ENCODE measurements at places on chromosomes 5 and 9. TPM values are rescaled to one million over a fixed set of nuclear protein-coding genes. Genes with fewer than 3 reads are reported as not detected.

DNA sequence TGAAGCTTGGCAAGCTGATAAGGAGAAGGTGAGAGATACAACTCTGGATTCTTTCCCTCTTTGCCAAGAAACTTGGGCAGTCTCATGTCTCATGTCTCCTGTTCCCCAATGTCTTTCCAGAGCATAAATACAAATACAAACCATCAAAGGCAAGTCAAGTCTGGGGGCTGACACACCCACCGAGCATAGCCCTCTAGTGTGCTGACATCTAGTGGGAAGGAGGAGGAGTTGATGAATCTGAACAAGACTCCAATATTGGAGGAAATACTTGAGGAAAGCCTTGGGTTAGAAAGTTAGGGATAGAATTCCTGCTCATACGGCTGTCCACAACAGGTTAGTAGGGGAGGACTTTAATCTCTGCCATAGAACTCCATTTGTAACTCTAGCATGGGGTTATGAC lies 8.6 kb downstream of the MLANA start:
- DNase-seq, result no peak

GRCh38 chr5:79086116-79086515 lies 16.5 kb downstream of the BHMT2 start:
- no peak for DNase-seq

DNA sequence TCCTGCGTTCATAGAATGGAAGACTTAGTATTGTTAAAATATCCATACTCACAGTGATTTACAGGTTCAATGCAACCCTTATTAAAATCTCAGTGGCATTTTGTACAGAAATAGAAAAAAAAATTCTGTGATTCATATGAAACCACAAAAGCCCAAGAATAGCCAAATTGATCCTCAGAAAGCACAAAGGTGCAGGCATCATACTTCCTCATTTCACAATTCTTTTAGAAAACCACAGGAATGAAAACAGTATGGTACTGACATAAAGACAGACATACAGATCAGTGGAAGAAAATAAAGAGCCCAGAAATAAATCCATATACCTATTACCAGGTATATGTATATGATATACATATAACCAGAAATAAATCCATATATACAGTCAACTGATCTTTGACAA lies 86.8 kb upstream of the MEGF10 start:
- no peak for DNase-seq

DNA sequence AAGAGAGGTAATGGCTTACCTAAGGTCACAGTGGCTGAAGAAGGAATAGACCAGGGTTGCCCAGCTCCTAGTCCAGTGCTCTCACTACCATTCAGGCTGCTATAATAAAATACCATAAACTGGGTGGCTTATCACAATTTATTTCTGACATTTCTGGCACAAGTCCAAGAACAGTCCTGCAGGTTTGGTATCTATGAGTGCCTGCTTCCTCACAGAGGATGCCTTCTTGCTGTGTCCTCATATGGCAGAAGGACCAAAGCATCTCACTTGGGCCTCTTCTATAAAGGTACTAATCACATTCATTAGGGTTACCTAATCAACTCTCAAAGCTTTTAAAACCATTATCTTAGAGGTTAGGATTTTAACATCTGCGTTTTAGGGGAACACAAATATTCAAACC lies 17.2 kb downstream of the STARD4 start:
- DNase-seq, result no peak

- no peak for DNase-seq
Measured at GRCh38 chr5:115685490-115685889, 59.7 kb upstream of the TMED7 start.

SPATA31C1 gene
- total RNA-seq, result not detected

IFNA2 gene
- total RNA-seq, result not detected

ZDHHC11 gene
- total RNA-seq, result 31.3 TPM

EPB41L4B gene
- total RNA-seq, result 13.9 TPM

STC2 gene
- 6.6 TPM for total RNA-seq
